ENCODE measurements at places on chromosomes 5 and 9. TPM values are rescaled to one million over a fixed set of nuclear protein-coding genes. Genes with fewer than 3 reads are reported as not detected.

DNA sequence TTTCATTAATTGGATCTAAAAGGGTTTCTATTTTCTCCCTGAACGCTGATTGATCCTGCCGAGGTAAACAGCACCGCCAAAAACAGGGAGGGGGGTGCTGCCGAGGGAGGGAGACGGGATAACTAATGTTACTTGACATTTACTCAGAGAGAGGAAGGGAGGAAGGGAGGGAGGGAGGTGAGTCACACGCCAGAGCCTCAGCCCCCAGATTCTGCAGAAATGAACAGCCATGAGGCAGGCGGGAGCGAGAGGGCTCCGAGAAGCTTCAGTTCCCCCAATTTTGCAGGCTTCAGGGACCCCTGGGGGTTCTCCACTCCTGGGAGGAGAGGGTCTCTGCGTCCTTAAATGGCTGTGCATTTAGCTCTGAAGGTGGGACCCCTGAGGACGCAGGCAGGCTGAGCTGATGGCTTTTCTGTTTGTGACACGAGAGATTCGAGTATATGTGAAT, 59.1 kb upstream of the IER5L start:
- no peak overlapping the region for H3K27ac ChIP-seq
- peaks cover 8% of the 10 kb centered on the region for H3K4me1 ChIP-seq
- no peak overlapping the region for H3K4me3 ChIP-seq
- DNase-seq, result peak; percentile 50
- H3K27me3 ChIP-seq, result no peaks in the 10 kb centered on the region

CCNO gene
- not detected for polyA plus RNA-seq

GRCh38 chr9:21616082-21616778, 134.1 kb upstream of the IFNE start:
- no peaks in the 10 kb centered on the region for H3K4me1 ChIP-seq
- DNase-seq, result no peak
- H3K4me3 ChIP-seq, result no peak overlapping the region
- no peaks in the 10 kb centered on the region for H3K27me3 ChIP-seq
- no peak overlapping the region for H3K27ac ChIP-seq

ANXA2R gene
- polyA plus RNA-seq, result 0.55 TPM

DNA sequence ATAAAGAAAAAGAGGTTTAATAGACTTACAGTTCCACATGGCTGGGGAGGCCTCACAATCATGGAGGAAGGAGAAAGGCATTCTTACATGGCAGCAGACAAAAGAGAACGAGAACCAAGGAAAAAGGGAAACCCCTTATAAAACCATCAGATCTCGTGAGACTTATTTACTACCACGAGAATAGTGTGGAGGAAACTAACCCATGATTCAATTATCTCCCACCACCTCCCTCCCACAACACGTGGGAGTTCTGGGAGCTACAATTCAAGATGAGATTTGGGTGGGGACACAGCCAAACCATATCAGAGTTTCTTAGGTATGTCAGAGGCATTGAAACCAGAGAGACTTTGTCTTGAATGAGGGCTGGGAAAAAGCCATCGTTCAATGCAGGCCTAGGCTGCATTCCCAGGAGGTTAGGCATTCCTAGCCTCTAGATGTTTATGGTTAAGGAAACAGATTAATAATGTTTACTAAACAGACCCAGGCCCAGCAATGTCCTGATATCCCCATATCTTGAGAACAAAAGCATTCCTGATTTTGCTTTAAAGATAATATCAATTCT, 7.5 kb upstream of the PAIP1 start:
- H3K4me1 ChIP-seq, result no peaks in the 10 kb centered on the region
- H3K27me3 ChIP-seq, result no peaks in the 10 kb centered on the region
- H3K36me3 ChIP-seq, result no peaks in the 10 kb centered on the region
- no peak overlapping the region for H3K4me3 ChIP-seq

FGF1 gene
- polyA plus RNA-seq, result 1.7 TPM

Data from adrenal gland (tissue), 19 donors.